ENCODE measurements at places on chromosomes 12 and 14.
A peak's percentile ranks its signal among the peaks of the same experiment; 100 is the strongest.

DNA sequence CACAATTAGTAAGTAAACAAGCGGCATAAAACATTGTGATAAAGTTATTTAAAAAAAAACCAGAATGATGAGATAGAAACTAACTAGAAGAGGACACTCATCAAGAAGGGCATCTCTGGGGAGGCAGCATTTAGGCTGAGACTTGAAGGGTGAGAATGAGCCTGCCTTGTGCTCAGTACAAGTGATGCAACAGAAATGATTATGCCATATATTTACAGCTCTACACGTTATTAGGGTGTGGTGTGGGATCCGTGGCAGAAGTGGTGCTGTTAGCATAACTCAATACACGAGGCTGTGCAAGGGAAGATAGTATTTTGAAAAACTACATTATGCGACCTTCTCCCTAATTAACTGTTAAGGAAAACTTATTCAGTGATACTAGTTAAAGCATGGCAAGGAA lies 178.5 kb upstream of the ATF7IP start:
- no peak for DNase-seq

DNA sequence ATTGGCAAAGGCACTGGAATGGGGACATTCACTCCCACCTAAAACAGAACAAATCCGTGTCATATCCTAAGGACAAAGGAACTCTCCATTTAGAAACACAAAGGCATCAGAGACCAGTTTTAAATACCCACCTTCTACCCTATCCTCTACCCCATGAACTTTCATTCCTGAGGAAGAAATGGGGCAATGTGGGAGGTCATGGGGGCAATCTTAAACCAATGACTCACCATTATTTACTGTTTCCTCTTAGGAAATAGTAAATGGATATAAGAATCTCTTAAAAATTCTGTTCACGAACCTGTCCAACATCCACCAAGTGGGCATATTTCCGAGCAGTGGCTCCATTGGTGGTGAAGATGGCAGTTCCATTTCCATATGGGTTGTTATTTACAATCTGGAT lies 19.4 kb downstream of the ALDH6A1 start:
- DNase-seq = no peak

GRCh38 chr12:74780182-74780849 lies 242.7 kb downstream of the ATXN7L3B start:
- no peak for DNase-seq

- DNase-seq = peak; percentile 16
These were observed 55.0 kb upstream of the PCED1B start for GRCh38 chr12:47024463-47024862.

GRCh38 chr12:68501226-68501625 lies 109.5 kb upstream of the RAP1B start:
- DNase-seq = no peak

GRCh38 chr14:55794655-55795595 lies 214.9 kb downstream of the KTN1 start:
- DNase-seq = no peak

DNA sequence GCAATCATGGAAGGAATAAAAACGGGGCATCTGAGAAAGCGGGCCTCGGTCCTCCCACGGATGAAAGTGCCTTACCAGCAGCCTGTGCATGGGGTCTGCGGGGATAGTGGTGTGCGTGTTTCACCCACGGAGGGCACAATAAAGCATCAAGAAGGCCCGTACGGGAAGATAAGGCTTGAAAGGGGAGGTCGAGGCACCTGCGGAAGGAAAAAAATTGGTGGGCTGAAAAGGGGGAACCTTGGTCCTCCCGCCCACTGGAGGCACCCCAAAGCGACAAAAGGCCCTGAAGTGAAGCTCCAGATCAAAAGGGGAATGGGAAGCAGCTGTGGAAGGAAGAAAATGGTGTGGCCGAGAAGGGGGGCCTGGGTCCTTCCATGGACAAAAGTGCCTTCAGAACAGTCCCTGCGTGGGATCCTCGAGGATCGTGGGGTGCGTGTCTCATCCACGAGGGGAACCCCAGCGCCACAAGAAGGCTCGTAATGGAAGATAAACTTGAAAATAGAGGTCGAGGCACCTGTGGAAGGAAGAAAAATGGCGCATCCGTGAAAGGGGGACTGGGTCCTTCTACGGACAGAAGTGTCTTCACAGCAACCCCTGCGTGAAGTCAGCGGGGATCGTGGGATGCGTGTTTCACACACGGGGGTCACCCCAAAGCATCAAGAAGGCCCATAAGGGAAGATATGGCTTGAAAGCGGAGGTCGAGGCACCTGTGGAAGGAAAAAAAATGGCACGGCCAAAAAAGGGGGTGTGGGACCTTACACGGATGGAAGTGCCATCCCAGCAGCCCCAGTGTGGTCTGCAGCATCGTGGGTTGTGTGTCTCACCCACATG lies 276.9 kb downstream of the ALG10 start:
- no peak for DNase-seq

DNA sequence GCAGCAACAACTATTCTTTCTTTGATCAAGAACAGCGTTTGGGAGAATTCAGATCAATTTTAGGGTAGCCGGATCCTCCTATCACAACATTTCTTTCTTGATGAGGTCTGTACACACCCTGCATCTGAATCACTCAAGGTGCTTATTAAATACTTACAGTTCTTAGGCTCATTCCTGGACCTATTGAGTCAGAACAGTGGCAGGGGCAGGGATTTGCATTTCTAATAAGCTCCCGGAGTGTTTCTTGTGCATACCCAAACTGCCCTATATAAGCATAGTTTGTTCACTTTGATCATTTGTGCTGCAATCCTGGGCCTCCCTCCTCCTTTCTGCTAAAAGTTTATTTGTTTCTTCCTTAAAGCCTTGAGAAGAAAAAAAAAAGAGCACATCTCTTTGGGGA lies 80.5 kb upstream of the RPH3A start:
- no peak for DNase-seq

- DNase-seq = no peak
These were observed 136.3 kb downstream of the ITPR2 start for GRCh38 chr12:26696613-26697092.

DNA sequence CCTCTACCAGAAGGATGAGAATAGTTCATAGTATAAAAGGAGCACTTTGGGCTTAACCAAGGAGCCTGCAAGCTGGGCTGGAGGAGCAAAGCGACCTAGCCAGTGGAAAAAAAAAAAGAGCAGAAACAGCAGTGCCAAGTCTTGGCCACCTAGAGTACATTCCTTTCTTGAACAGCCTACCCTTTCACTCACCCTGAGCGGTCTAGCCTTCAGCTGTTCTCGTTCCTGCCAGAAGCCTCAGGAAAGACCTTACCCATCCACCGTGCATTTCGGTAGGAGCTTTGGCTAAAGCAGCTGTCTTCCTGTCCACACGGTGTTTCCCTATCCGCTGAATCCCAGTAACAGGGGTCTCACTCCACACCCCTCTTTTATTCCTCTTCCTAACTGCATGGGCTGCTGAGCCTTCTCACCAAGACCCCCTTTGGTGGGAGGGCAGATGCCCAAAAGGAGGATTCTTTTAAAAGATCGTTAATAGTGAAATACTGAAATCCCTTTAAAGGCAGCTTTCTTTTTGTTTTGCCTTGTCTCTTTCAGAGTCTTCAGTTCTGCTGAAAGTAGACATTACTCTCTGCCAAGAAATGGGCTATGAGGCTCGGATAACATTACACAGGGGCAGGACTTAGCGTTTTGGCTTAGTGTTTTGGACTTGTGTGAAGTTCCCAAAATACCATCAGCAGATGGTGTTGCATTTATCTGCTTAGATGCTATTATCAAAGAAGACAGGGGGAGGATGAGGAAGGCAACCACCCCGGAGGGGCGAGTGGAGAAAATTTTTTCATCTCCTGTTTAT lies 88.5 kb upstream of the METAP2 start:
- peak; percentile 50 for DNase-seq

- DNase-seq = peak; percentile 37
These were observed 20.0 kb upstream of the IFNG-AS1 start for GRCh38 chr12:67969134-67969802.

DNA sequence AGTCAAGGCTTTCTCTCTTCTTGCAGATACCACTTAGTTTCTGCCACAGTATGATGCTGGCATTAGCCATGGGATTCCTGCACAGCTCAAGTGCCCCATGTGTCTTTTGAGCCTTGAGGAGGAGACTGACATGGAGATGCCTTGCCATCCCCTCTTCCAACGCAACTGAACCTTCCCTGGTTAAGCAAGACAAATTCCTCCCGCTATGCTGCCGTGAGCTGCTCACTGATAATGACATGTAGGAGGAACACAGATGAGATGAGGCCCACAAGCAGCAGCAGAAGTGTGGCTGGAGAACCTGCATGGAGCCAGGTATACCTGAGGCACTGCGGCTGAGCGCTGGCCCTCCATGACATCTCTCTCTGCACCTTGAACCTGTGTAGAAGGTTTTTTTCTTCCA lies 15.4 kb upstream of the PPP1R1A start:
- DNase-seq = no peak

DNA sequence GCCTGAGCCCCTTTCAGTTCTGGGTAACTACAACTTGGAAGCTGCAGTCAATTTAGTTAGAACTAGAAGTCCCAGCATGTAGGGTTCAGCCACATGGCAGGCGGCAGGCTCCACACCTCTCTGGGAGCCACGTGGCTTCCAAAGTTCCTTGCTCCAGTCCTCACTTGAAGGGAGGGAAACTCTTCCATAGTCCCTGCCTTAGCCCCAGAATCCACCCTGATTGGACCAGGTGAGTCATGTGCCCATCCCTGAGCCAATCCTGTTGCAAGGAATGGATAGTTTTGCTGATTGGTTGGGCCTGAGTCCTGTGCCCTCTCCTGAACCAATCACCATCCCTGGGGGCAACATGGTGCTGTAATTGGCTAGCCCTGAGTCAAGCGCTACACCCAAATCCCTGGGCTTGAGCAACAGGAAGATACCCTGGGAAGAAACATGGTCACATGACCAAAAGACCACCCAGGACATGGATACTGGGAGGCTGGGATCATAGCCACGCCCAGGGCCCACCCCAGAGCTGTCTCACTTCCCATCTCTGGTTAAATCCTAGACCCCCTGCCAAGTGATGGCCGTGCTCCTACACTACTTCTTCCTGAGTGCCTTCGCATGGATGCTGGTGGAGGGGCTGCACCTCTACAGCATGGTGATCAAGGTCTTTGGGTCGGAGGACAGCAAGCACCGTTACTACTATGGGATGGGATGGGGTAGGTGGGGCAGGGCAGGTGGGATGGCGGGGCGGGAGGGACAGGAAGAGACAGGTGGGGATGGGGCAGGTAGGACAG lies 154.7 kb downstream of the ADGRD1 start:
- no peak for DNase-seq

DNA sequence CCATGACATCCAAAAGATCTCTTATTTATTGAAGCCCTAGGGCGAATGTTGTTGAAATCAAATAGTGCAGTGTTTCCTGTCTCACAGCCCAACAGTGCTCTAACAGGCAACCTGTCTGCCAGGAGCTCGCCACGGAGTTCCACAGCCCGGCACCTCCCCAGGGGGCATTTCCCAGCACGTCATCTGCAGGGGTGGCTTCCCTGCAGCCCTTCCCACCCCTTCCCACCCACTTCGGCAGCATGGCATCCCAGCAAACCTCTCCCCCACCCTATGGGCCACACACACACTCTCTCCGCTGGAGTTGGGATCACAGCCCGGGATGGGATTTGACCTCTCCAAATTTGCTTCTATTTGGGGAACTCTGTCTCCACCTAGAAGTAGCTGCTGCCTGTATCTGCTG lies 62.7 kb upstream of the C14orf180 start:
- DNase-seq = no peak

- no peak for DNase-seq
These were observed 1178.7 kb downstream of the AACS start for GRCh38 chr12:126243814-126244440.

DNA sequence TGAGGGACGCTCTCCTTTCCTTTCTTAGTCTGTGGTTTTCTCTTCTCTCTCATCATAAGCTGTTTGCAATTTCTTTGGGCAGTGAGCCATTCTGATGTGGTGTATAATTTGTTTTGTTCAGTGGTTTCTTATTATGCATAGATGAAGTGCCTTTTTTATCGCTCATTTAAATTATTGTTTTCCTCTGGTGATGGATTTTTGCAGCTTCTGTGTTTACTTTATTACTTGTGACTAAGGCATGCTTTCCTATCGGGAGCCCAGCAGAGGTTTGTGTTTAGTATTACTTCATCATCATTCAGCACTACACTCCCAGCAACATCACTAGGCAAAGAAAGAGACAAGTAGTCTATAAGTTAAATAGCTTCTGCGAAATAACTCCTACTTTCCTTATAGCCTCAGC lies 586.6 kb upstream of the NOVA1 start:
- no peak for DNase-seq
